Fibroblast of villous mesenchyme (primary cell): ENCODE measurements at places on chromosomes 4 and X.

- no peak for DNase-seq
Observed at GRCh38 chr4:62528874-62529273, 1328.7 kb downstream of the ADGRL3 start.

DNA sequence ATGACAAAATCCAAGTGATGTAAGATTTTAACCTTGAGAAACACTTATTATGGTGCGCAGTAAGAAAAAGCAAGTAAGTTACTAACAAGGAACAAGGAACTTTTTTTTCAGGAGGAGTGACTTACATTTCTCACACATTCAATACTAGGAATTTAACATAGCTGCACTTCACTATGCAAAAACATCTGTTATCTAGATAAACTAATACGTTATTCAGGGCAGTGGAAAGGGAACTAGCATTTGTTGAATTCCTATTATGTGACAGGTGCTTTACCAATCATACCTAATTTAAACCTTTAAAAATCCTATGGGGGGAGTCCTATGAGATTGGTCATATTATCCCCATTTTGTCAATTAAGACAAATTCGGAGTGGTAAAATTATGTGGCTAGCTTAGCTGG is 238.0 kb downstream of the NR3C2 start:
- no peak for DNase-seq

- DNase-seq, result no peak
Observed at GRCh38 chrX:35696760-35697234, 101.3 kb upstream of the MAGEB16 start.

DNA sequence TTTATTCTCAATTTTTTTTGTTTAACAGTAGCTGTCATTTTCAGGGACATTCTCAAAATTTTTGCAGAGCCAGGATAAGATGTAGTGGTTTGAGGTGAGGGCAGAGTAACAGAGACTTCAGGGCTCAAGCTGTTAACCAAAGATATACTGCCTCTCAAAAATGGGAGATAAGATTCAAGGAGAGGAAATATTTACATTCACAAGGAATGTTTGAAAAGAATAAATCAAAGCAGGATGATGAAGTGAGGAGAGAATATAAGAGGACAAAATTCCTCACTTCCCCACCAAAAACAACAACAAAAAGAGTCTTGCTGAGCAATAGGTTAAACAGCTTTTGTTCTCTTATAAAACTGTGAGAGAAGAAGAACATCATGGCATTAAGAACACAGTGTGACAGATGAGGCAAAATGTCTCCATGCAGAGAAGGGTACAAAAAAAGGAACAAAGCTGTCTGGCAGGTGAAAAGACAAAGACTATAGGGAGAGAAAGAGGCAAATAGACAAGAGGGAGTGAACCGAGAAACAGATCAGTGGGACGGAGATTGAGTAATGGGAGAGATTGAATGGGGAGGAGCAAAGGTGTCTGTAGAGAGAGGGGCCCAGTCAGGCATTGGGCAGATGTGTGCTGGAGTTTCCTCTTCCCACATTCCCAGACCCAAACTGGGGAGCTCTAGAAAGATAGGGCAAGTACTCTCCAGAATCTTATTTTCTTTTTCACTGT is 106.1 kb upstream of the TMEM150C start:
- peak; percentile 10 for DNase-seq

DNA sequence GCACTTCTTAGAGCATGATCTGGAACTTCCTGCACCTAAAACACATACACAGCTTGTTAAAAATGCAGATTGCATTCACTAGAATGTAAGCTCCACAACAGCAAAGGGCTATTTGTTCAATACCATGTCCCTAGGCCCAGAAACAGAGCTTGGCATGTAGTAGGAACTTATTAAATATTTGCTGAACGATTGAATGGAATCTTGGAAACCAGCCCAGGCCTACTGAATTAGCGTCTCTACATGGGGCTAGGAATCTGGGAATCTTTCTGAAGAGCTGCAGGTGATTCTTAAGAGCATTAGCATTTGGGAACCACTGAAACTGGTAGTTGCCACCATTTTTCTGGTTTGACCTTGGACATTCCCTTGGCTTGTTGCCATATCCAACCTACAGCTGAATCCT is 234.1 kb downstream of the STIM2 start:
- DNase-seq, result no peak

DNA sequence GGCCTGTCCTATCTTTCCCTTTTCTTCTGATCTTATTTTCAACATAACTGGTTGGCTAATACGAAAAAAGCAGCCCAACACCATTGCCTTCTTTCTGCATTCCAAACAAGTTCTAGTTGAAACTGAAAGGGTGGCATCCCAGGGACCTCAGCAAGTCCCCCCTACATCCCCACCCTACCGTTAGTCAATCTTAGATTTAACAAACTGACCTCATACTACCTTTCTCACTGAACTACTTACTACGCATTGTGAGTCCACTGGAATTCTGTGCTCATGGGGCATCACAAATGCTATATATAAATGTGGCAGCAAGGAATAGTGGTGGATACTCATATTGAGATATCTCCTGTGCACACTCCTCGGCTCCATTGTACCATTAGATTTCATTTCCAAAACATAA is 33.1 kb upstream of the FGF5 start:
- no peak for DNase-seq

GRCh38 chrX:117274965-117275364 is 812.2 kb upstream of the CT83 start:
- no peak for DNase-seq

- DNase-seq, result no peak
Observed at GRCh38 chrX:17679820-17680219, 57.5 kb upstream of the SCML1 start.

DNA sequence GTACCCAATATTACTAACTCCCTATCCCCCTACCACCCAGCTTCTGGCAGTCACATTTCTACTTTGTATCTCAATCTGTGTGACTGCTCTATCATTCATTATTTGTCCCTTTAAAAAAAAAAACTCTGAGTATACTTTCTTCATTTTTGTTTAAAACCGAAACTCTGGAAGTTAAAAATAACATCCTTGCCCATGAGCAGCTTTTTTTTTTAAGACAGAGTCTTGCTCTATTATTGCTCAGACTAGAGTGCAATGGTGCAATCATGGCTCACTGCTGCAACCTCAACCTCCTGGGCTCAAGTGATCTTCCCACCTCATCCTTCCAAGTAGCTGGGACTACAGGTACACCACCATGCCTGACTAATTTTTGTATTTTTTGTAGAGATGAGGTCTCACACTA is 15.8 kb downstream of the UBE2K start:
- DNase-seq, result peak; percentile 79

GRCh38 chrX:20270562-20270890 is 3.8 kb upstream of the RPS6KA3 start:
- no peak for DNase-seq

DNA sequence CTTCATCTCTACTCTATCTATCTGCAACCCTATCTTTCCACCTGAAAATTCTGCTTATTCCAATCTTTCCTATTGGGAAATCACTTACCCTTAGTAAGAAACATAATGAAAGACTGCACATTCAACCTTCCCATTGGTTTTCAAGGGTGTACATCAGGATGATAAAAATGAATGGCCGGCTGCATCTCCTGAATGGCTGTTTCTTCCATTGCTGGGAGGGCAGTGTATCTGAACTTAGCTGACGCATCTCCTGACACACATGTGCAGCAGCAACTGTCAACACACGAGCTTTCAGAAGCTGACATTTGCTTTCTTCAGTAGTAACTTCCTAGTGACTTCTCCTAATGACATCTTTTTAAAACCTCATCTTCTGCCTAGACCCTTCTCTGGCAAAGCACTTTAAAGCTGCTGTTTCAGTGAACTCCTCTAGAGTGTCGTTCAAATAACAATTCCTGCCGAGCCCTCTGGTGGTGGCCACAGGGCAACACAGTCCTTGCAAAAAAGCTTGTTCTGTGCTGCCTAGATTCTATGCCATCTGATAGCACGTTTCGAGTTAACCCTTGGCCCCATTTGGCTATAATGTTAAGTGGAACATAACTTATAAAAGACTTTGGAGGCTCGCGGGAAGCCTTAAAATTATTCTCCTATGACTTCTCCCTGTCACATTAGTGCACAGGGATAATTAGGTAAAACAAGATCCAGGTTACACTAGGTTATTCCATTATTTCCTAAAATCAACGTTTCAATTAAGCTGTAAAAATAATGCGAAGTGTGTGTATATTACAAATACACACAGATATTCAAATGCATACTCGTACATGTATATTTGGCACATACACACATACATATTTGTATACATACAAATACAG is 2340.7 kb downstream of the PCDH7 start:
- DNase-seq, result peak; percentile 44

GRCh38 chrX:6679988-6680387 is 145.1 kb upstream of the VCX3A start:
- DNase-seq, result no peak

DNA sequence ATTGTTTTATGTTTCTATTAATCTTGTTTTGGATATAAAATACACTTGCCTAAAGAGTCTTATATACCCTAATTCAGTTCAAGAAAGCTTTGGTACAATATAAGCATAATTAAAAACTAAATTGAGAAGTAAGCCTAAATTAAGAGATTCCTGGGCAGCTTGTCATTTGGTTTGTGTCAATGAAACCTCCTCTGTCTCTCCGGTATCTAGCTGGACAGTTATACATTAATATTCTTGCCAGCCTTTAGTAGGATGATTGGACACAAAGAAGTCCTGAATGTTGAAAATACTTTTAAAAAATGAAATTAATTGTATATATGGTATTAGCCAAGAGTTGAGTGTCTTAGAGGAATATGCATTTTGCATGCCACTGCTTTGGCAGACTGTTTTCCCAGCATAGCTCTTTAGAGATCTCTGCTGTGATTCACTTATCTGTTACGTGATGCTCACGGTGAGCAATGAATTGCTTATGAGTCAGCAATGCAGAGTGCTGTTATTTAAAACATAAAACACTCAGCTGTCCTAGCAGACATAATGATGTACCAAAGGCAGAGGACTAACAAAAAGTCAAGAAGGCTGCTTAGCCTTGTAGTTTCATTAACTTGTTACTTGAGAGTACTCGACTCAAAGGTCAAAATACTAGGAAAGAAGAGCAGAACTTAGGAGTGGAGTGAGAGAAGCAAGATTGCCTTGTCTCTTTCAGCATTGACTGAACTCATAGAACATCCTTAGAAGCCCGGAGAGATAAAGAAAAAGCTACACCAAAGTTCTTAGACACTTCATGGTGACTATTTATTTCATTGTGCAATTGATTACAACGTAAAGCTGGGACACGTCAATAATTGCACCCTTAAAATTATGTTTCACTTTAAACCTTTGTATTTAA is 1296.1 kb upstream of the PCDH7 start:
- DNase-seq, result peak; percentile 64

GRCh38 chr4:94451051-94451694 is 569 bp upstream of the PDLIM5 start:
- DNase-seq, result no peak

DNA sequence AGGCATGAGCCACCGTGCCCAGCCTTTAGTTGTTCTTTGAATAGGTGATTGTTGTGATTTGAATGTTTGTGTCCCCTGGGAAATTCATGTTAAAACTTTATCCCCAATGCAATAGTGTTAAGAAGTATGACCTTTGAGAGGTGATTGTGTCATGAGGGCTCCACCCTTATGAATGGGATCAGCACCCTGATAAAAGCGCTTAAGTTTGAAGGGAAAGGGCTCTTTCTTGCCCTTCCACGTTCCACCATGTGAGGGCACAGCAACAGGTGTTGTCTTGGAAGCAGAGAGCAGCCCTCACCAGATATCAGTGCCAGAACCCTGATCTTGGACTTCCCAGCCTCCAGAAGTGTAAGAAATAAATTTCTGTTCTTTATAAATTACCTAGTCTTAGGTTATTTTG is 33.7 kb upstream of the RP2 start:
- DNase-seq, result no peak

GRCh38 chr4:6910960-6911874 is 1.6 kb downstream of the TBC1D14 start:
- DNase-seq, result no peak

GRCh38 chr4:47579235-47579634 is 94.2 kb downstream of the ATP10D start:
- no peak for DNase-seq

DNA sequence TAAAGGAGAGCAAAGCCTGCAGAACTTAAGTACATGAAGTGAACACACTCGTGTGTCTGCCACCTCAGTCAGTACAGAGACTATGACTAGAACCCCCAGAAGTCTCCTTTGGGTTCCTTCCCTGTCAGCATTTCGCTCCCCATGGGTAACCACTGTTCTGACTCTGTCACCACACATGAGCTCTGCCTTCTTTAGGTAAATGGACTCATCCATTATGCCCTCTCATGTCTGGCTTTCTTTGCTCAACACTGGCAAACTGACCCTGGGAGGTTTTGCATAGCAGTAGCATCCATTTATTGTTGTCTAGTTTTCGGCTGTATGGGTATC is 38.5 kb downstream of the TBC1D14 start:
- DNase-seq, result no peak

GRCh38 chrX:49919617-49920016 is 2.8 kb upstream of the CLCN5 start:
- DNase-seq, result peak; percentile 74

DNA sequence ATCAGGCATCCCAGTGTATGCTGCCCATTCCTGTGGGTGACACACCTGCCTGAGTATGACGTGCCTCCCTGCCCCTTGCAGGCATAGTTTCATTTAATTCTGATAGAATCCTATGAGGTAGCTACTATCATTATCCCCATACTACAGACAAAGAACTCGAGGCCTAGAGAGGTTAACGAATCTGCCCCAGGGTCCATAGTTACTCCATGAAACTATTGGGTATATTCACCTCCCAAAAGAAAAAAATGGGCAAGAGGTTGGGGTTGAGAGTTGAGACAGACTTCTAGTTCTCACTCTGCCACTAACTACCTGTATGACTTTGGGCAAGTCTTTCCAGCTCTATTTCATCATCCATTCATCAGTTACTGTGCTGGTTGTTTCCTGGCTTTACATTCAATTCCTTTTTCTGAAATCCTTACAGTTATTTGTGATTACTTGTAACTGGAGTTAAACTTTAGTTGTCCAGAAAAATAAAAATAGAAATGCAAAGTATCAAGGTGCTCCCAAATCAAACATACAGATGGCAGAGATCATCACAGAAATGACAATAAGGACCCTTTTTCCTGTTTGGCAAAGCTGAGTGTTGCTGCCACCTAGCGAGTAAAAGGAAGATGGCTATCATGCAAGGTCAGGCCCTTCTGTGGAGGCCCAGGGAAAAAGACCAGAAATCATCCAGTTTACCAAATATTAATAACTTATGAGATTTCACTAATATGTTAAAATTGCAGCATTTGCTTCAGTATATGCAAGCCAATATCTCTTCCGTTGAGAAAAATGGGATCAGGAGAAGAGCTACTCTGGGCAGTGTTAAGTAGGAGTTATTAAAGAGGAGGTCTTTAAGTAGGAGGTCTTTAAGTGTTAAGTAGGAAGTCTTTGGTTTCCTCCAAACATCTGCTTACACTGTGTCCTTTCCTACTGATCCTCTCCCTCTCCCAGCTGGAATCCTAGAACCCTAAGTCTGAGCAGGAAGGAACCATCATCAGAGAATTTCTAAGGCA is 17.1 kb upstream of the MAP7D3 start:
- DNase-seq, result peak; percentile 47

DNA sequence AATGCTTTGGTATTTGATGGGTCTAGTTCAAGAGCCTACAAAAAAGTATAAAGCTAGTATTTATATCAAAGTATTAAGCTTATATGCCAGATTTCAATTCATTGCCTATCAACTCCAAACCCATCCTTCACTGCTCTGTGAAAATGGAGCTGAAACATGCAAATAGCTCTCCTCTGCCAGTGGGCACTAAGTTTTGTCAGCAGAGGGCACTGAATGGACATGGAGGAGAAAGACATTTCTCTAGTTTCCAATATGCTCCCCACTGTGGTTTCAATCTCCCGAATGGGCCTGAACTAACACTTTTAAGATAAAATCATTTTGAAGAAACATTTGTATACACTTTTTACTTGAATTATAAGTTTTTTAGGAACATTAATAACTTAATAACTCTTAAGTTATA is 12.4 kb downstream of the PPID start:
- peak; percentile 3 for DNase-seq
